ENCODE measurements at places on chromosomes 6 and 20.
A peak's percentile ranks its signal among the peaks of the same experiment; 100 is the strongest.

- no peak for DNase-seq
Measured at GRCh38 chr20:17836303-17836861, 132.2 kb downstream of the SNX5 start.

- no peak for DNase-seq
Measured at GRCh38 chr6:168715643-168716481, 274.9 kb downstream of the SMOC2 start.

GRCh38 chr20:57656821-57657534, 36.8 kb upstream of the ZBP1 start:
- DNase-seq: no peak

- DNase-seq: no peak
Measured at GRCh38 chr20:47118206-47118605, 223.6 kb downstream of the EYA2 start.

DNA sequence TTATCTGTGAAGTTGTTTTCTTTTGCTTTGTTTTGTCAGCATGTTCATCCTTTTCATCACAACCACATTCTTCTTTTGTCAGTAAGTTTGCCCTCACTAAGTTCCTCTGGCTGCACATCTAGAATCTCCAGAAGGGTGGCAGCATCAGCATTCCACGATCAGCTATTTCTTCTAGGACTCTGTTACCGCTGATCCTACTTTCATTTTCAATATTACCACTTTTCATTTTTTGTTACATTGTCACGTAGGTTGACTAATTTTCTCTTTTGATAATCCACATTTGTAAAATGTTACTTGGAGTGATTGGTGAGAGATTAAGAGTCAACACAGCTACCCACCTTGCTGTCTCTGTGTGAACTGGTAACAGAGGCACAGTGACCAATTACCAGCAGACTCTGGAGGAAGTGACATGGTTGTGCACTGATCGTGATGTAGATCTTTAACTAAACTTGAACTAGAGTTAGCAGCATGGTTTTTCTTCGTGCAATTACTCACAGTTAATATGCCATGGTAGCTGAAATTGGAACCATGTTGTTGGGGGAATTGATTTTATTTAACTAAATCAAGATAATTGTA, 307.9 kb upstream of the SLC35B3 start:
- no peak for DNase-seq

DNA sequence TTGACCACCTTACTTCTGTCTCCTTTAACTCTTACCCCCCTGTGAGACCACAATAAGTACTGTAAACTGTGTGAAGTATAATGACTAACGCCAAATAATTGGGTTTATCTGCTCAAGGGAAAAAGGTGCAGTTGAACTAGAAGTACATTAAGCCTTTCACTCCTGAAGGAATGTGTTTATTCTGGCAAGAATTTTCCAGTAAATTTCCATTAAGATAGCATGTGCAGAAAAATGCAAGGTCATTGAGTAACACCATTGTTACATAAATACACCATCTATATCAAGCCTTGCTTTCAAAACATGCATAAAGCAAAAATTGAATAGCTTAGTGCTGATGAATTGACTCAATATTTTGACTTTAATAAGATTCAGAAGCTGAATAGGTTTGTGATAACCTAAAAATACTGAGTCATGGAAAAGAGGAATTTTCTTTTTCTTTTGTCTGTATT, 65.4 kb downstream of the ARHGAP18 start:
- no peak for DNase-seq

DNA sequence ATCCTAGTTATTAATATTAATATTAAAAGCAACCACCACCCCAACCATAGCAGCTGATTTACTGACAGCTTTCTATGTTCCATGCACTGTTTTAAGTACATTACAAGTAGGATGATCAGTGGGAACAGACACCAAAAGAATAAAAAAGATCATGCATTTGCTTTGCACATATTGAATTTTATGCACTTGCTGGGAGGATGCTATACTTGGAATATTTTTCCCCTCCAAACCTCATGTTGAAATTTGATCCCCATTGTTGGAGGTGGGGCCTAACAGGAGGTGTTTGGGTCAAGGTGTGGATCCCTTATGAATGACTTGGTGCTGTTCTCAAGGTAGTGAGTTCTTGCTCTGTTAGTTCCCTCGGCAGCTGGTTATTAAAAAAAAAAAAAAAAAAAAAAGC, 178.9 kb upstream of the MYLIP start:
- no peak for DNase-seq

DNA sequence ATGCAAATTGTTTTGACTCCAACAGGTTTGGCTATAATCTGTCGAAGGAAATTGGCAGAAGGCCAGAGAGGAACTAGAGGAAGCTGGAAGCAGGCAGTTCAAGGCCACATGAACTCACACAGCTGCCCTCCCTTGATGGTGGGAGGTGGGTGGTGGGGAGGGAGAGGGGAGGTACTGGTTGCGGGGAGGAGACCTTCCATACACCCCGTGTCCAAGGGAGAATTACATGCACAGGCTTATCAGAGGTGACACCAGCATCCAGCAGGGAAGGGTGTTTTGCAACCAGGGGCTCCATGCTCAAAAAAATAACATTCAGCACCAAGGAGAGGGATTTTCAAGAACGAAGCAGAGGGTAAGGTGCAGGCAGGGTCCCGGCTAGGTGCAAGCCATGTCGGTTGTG, 9.1 kb downstream of the PRND start:
- DNase-seq: no peak

DNA sequence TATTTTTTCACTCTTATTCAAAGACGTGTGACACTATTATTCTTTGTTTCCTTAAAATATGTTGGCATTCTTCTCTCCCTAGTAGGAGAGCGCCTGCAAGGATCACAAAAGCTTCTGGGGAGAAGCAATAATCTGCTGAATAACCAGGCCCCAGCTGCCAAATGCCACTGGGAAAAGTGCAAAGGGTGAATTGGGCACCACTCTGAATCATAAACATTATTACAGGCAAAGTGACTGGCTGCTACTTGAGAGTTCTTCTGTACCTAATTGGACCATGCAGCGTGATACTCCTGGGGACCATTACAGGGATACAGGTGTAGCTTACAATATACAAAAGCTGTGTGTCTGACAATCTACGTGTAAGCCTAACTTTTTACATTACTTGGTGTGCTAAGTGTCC, 152.8 kb downstream of the ATXN1 start:
- DNase-seq: no peak

DNA sequence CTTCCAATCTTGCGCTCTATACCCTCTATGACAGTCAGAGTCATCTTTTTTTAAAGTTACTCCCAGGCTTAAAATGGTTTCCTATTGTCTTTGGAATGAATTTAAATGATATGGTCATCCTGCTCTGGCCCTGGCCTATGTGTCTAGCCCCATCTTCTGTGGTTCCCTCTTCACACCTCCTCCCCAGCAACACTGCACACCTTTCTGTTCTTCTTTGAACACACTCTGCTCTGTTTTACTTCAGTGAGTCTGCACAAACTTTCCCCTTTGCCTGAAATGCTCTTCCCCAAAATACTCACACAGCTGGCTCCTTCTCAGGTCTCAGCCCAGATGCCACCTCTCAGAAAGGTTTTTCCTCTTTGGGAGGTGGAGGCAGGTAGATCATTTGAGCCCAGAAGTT, 132.7 kb downstream of the FYN start:
- no peak for DNase-seq

- DNase-seq: no peak
Measured at GRCh38 chr6:26103141-26103769, 16.0 kb downstream of the HFE start.

DNA sequence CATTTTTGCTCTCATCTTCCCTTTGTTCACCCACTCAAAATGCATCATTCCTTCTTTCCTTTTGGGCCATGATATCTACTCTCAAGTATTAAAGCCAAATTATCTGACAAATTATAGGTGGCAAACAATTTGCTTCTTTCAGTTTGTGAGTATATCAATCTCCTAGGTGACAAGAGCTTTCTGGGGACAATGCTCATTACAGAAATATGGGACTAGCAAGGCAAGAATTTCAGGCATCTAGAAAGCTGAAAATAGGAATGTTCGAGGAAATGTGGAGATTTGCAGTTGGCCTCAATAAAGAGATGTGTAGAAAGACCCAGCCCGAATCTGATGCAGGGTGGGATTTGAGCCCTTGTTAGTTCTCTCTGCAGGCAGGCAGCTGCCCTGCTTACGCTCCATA, 71.8 kb downstream of the ALDH8A1 start:
- no peak for DNase-seq

GRCh38 chr6:54234539-54234938, 73.7 kb upstream of the TINAG start:
- no peak for DNase-seq

GRCh38 chr6:88748141-88748540, 215.3 kb downstream of the RNGTT start:
- DNase-seq: no peak

DNA sequence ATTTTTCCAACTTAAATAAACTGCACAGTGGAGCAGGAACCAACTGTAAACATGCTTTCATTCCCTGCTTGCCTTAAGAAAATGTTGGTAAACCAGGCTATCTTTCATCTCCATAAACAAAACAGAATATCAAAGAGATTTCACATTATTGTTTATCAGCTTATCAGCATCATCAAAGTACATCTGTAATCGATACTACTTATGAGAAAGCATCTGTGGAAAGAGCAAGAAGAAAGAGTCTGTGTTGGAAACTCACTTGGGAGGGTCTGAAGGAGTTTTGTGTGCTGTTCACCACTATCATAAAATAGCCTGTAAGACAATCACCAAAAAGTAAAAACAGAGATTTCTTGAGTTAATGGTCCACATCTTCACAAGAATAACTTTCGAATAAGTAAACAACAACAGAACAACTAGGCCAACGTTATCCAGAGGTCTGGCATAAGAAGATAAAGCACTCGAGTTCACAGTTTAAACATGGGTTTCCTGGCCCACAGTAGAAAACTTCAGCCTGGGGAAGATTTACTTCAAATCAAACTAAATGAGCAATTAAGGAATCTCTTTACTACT, 47.9 kb downstream of the EPB41L2 start:
- DNase-seq: no peak

DNA sequence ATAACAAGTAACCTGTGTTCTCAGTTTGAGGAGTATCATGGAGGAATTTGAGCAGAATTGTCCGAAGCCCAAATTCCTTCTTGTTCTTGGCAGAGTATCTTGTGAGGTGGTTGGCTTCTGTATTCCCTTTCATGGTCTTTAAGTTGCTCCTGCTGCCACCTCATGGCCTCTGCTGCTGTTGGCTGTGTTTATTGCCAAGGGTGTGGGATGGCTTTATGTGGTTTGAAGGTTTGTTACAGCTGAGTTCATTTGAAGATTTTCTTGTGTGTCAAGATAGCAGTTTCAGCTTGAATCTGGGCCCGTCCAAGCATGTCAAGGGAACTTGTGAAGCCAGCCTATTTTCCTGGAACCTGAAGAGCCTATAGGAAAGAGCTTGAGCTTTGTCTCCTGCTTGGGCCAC, 20.2 kb upstream of the TTK start:
- no peak for DNase-seq

DNA sequence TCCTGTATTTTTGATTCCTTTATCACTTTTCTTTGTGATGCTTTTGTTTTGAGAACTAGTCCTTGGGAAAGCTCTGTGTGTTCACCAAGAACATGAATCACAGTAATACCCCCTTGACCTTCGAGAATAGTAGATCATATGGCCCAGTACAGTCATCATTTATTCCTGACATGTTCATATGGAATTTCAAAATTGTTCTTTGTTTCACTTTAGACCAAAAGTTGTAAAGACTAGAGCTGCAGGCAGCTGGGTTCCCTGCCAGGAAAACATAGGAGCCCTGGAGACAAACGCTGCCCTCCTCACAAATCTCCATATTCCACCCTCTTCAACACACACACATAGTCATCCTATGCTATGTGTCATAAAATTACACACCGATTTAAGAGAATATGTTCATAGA, 621.2 kb upstream of the EYS start:
- DNase-seq: no peak

DNA sequence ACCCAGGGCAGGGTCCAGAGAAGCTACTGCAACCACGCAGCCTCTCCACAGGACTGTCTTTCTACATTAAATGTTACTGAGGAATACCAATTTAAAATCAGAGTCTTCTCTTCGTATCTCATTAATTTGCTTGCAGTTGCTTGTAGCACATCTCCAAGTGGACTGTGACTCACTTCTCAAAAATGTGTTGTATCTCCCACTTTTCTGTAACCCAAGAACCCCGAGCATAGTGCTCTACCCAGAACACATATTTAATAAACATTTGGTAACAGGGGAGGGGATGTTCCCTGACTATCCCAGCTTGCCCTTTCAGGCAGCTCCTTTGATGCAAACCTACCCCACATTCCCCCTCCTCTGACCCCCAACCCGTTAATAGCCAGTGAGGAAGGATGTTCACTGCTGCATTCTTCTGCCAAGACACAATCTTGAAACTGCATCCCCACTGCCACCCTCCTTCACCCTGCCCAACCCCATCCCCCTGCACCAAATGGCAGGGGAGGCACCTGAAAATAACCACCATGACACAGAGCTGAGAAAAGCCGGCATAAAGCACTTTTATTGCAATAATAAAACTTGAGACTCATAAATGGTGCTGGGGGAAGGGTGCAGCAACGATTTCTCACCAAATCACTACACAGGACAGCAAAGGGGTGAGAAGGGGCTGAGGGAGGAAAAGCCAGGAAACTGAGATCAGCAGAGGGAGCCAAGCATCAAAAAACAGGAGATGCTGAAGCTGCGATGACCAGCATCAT, 24.2 kb downstream of the FKBP1A start:
- DNase-seq: no peak

- DNase-seq: no peak
Measured at GRCh38 chr6:19438566-19439353, 398.4 kb upstream of the ID4 start.

- no peak for DNase-seq
Measured at GRCh38 chr6:62042429-62042828, 243.6 kb downstream of the KHDRBS2 start.

GRCh38 chr20:1707588-1708449, 50.2 kb upstream of the SIRPG start:
- DNase-seq: peak; percentile 2

DNA sequence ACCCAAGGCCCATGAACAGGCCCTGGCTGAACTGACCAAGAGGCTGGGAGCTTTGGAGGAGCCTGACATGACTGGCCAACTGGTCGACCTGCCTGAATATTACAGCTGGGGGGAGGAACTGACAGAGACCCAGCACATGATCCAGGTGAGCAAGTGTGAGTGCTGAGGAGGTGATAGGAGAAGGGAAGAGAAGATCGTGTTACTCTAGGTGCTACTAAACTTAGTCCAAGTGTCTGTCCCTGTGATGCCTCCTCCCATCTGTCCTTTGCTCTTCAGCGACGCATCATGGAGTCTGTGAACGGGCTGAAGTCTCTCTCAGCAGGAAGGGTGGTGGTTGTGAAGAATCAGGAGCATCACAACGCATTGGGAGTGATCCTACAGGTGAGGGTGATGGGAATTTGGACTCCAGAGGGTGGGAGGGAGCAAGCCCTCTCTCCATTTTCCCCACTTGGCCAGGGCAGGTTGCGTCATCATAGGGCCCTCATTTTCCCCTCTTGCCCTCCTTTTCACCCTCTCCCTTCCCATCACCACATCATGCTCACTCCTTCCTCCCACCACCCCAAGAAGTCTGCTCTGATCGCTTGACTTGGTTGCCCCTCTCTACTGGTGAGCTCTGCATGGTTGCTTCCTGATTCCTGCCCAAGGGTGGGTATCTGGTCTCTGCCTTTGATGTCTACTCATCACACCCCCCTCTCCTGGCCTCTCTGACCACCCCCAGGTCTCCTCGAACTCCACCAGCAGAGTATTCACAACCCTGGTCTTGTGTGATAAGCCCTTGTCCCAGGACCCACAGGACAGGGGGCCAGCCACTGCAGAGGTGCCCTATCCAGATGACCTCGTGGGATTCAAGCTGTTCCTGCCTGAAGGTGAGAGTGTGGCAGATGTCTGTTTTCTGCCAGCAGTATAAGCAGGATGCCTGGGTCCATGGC, 4.7 kb downstream of the DXO start:
- DNase-seq: no peak

GRCh38 chr6:162200945-162201690, 526.4 kb downstream of the PRKN start:
- DNase-seq: no peak
